ENCODE measurements at places on chromosomes 5 and 9. TPM values are rescaled to one million over a fixed set of nuclear protein-coding genes. Genes with fewer than 3 reads are reported as not detected.

DNA sequence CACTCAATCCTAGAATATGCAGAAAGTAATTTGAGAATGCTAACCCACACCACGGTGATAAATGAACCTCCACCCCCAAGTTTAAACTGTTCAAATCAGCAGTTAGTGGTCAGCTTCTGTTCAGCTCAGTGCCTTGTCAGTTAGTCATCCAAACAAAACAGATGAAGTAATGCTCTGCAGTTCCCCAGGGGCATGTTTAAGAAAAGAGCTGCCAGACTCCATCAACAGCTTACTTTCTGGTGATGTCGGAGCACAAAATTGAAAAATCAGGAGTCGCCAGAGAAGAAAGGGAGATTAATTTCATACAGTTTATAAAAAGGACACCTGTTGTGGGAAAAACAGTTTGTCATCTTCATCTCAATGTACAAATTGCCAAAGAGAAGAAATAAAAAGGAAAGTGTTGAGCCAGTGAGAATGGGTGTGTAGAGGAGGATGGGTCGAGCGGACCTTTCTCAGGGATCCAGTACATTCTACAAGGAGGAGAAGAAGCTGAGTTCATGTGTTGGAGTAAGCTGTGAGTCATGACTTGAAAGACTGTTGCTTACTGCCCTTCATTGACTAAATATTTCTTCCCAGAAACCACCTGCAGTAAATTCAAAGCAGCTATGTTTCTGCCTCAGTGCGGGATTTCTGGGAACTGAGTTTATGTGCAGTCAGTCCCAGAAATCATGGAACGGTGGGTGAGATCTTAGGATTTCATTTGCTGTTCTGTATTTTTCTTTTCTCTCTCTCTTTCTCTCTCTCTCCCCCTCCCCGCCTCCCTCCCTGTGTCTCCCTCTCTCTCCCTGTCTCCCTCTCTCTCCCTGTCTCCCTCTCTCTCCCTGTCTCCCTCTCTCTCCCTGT is 13.7 kb downstream of the TRIO start:
- no peak for DNase-seq

DNA sequence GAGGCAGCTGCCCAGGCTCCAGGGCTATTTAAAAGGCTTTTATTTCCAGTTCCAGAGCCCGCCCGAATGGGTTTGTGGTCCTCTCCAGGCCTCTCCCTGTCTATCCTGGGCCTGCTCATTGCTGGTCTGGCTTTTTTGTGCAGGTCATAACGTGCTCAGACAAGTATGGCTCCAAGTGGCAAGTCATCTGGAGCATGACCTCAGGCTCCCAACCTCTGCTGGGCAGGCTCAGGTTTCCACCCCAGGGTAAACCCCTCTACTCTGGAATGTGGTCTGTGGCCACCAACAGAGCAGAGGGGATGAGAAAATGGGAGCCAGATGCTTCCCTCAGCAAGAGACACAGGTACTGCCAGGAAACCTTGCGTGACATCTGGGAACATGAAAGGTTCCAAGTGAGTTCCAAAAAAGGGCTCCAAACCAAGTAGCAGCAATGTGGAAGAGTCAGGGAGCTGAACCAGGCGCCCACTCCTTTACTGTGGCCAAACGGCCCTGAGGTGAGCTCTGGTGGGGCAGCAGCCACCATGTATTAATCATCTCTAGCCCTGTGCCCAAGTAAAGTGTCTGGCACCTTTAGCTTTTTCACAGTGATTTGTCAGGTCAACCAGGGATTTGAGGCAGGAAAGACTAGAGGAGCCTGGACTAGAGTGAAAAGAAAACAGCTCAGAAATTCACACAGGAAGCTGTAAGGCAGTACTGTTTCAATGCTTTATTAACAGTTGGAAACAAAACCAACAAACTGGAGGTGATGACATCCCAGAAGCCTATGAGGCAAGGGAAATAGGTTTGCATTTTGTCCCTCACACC is 25.7 kb downstream of the PCDHGC5 start:
- no peak for DNase-seq

The PCDHA9 gene
- 0.24 TPM for polyA plus RNA-seq

The PTCD2 gene
- polyA plus RNA-seq: 6.7 TPM

- DNase-seq: no peak
These were observed 375.6 kb downstream of the ADGRV1 start for GRCh38 chr5:90934091-90934719.

The OR1J2 gene
- polyA plus RNA-seq: not detected

DNA sequence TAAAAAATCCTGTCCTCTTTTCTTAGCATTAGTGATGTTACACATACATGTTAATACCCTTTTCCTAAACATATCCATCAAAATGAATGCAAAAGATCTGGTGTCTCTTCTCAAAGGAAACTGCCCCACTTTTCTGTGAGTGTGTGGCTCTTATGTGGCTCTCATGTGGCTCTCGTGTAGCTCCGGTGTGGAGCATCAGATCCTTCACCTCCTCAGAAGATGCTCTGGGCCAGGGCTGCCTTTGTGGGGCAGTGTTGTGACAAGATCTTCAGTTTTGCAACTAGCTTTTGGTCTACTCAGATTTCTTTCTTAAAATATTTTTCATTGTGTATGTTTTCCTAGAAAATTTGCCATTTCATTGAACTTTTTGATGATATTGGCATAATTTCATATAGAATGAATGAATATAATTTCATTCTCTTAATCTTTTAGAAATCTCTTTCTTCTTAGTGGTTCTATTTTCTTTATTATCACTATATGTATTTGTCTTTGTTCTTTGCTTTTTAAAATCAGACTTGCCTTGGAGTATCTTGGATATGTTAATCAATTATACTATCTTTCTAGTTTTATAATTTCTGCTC is 19.4 kb downstream of the GARNL3 start:
- peak; percentile 42 for DNase-seq

The EIF4E1B gene
- polyA plus RNA-seq: not detected

The DOLK gene
- 14.8 TPM for polyA plus RNA-seq

The CAMK2A gene
- 1.1 TPM for polyA plus RNA-seq

DNA sequence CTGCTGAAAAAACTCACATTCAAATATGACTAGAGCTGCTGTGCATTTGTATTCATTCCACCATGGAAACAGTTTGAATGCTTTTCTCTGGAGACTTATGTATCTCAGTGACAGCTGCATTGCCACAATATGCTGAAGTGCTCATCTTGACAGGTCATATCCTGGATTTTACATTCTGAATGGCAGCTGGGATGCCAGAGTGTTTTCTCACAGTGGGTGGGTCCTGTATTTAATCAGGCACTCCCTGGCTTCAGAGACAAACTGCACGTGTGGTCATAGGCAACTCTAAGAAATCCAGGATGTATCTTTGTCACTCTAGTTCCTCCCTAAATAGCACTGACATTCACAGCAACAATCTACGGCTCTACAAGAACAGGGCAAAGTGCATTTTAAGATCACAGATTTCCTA is 75.6 kb downstream of the ST8SIA4 start:
- peak; percentile 53 for DNase-seq

The UBE2QL1 gene
- 0.81 TPM for polyA plus RNA-seq

GRCh38 chr9:123868002-123868401 is 61.9 kb downstream of the DENND1A start:
- DNase-seq: peak; percentile 5

GRCh38 chr9:14670718-14671117 is 22.5 kb downstream of the ZDHHC21 start:
- no peak for DNase-seq

The IRX2 gene
- polyA plus RNA-seq: 0.01 TPM

The SLC24A2 gene
- 0.03 TPM for polyA plus RNA-seq

The XRCC4 gene
- 8.5 TPM for polyA plus RNA-seq

The PRDM12 gene
- polyA plus RNA-seq: 0.04 TPM

GRCh38 chr9:73023025-73023541 is 70.2 kb upstream of the ALDH1A1 start:
- DNase-seq: peak; percentile 52

- DNase-seq: no peak
These were observed 57.1 kb downstream of the SLIT3 start for GRCh38 chr5:169243651-169244422.

DNA sequence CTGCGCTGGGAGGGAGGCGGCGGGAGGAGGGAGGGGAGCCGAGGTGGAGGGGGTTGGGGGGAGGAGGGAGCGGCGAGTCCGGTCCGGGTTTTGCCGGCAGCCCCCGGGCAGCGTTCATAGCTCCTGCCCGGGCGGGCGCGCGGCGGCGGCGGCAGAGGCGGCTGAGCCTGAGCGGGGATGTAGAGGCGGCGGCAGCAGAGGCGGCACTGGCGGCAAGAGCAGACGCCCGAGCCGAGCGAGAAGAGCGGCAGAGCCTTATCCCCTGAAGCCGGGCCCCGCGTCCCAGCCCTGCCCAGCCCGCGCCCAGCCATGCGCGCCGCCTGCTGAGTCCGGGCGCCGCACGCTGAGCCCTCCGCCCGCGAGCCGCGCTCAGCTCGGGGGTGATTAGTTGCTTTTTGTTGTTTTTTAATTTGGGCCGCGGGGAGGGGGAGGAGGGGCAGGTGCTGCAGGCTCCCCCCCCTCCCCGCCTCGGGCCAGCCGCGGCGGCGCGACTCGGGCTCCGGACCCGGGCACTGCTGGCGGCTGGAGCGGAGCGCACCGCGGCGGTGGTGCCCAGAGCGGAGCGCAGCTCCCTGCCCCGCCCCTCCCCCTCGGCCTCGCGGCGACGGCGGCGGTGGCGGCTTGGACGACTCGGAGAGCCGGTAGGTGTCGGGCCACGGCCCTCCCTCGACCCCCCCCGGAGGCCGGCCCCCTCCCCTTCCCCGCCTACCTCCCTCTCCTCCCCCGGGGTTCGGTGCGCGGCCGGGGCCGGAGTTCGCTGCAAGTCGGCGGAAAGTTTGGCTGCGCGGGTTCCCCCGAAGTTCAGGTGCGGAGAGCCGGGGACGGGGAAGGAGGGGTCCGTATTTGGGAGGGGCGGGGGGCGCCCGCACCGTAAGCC is at the start of gene CXXC5:
CXXC5 (plus strand) TSS at position 145 of the 877 bp plus-strand sequence. CDS start 32,175 bp downstream, outside the sequence.
- DNase-seq: peak; percentile 92

The C9orf153 gene
- polyA plus RNA-seq: 0.22 TPM

DNA sequence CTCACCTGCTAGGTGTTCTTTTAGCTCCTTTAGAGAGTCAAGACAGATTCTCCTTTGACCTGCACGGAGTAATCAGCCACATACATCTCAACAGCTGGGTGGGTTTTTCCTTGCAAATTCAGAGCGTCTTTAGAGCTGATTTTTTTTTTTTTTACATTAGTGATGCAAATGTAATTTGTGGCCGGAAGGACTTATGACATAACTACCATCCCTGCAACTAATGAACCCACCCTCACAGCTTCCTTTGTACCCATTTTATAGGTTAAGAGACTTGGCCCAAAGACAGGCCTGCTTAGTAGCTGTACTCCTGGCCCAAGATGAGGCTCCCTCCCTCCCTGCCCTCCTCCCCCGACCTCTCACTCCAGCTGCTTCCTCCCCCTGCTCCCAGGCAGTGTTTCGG is 69.9 kb upstream of the NIPAL4 start:
- no peak for DNase-seq

DNA sequence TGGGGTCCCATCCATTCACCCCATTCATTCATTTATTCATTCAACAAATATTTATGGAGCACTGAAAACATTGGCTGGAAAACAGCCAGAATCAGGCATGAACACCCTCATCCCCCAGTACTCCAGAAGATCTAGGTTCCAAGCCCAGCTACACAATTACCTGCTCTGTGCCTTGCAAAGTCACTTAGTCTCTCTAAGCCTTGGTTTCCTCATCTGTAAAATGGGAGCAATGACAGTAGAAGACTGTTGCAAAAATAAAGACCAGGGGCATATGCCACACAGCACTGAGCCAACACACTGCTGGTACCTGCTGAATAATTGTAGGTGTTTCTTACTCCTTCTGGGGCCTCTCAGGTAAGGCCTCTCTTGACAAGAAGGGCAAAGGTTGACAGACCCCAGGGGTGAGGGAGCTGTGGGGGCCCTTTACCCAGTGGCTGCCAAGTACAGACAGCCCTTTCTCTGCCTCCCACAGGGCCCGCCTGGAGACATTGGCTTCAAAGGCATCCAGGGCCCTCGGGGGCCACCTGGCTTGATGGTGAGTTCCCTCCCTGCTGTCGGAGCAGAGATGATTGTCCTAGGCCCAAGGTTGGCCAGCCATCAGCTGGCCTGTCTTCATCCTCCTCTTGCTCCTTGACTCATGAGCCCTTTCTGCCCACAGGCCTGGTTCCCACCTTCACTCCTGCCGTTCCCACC is 22.6 kb upstream of the ORM1 start:
- no peak for DNase-seq

DNA sequence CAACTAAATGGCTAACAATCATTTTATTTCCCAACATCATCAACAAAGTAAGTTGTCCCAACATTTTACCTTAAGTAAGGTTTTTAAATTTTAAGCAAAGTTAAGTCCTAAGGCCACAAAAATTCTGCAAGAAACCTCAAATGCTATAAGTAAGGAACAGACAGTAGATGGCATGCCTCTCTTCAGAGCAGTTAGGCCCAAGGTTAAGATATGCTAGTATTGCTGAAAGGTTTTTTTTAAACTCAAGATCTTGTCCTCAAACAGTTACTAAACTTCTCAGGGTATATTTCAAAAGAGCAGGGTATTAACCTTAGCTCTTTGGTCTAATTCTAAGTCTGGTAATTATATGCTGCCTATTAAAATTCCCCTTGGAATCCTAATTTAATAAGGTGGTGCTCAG is 35.1 kb downstream of the PJA2 start:
- DNase-seq: no peak

GRCh38 chr5:65699338-65699737 is 22.6 kb downstream of the SGTB start:
- DNase-seq: no peak

DNA sequence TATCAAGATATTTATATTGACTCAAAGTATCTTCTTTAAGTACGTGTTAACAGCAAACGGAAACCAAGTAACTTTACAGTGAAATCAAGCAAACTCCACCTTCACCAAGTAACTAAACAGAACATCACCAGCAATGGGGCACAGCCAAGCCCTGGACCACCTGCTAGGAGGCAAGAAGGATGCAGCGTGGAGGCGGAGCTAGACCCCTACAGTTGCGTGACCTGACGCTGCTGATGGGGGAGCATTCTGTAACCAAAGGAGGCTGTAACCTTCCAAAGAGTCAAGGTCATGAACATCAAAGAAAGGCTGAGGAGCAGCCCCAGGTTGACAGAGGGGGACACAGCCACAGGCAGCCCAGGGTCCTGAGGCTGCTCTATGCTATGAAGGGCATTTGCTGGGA is 6.1 kb downstream of the VAV2 start:
- no peak for DNase-seq

- DNase-seq: no peak
These were observed 42.7 kb downstream of the OR2V1 start for GRCh38 chr5:181088289-181088688.

GRCh38 chr5:132822650-132823480 is 7.6 kb downstream of the SHROOM1 start:
- peak; percentile 74 for DNase-seq

The IL17B gene
- 4.0 TPM for polyA plus RNA-seq

The ANKRD18B gene
- polyA plus RNA-seq: 0.22 TPM

DNA sequence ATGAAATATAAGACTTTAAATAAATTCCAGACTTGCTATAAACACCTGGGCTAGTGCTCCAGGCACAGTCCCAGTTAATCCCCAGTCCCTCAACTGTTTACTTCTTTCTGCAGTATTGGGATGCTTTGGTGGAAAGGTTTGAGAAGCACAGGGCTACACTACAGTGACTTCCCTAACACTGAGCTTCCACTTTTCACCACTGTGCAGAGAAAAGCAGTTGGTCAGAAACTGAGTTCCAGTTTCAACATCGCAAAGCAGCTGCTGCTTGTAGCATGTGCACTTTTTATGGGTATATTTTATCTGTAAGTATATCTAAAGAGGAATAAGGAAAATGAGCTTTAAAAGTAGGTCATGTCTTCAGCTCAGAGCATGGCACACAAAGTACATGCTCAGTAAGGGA is 339.7 kb downstream of the NTRK2 start:
- no peak for DNase-seq

- DNase-seq: no peak
These were observed 374.9 kb downstream of the TMEM38B start for GRCh38 chr9:106069241-106069640.

The NTRK2 gene
- 1.2 TPM for polyA plus RNA-seq

- no peak for DNase-seq
These were observed 43.9 kb downstream of the MAPKAP1 start for GRCh38 chr9:125663127-125663526.

The RECK gene
- polyA plus RNA-seq: 9.1 TPM

All from large intestine (tissue), 12 donors.